ENCODE measurements at places on chromosomes 1 and 21. TPM values are rescaled to one million over a fixed set of nuclear protein-coding genes. Genes with fewer than 3 reads are reported as not detected.

SPTA1 gene
- 0.02 TPM for total RNA-seq

CHRM3 gene
- total RNA-seq = 1.9 TPM

XCL2 gene
- not detected for total RNA-seq

DEPDC1 gene
- 1.3 TPM for total RNA-seq

SLC44A3 gene
- total RNA-seq = 5.7 TPM

RORC gene
- 45.8 TPM for total RNA-seq

SPRR2G gene
- 58.1 TPM for total RNA-seq

AIRE gene
- not detected for total RNA-seq

NRDC gene
- total RNA-seq = 90.3 TPM

S100A2 gene
- total RNA-seq = 143 TPM

ADGRB2 gene
- 2.2 TPM for total RNA-seq

MYBPH gene
- not detected for total RNA-seq

TTC39A gene
- 16.5 TPM for total RNA-seq

AADACL4 gene
- not detected for total RNA-seq

OR2L13 gene
- not detected for total RNA-seq

LEFTY1 gene
- total RNA-seq = 0.19 TPM

RIMKLA gene
- 0.34 TPM for total RNA-seq

NBPF20 gene
- 1.1 TPM for total RNA-seq

SPATA1 gene
- total RNA-seq = not detected

GPR153 gene
- total RNA-seq = 6.2 TPM

HUNK gene
- 2.8 TPM for total RNA-seq

CHRNB2 gene
- total RNA-seq = 0.23 TPM

TTC22 gene
- 49.1 TPM for total RNA-seq

SWT1 gene
- 4.1 TPM for total RNA-seq

LCE5A gene
- 279 TPM for total RNA-seq

ADORA3 gene
- total RNA-seq = 2.1 TPM

MYOC gene
- total RNA-seq = 4.4 TPM

TMIGD3 gene
- total RNA-seq = 0.68 TPM

ESPN gene
- total RNA-seq = 31.6 TPM

CFHR1 gene
- total RNA-seq = not detected

SLC44A5 gene
- 25.4 TPM for total RNA-seq

B3GALT5 gene
- total RNA-seq = 7.6 TPM

SUSD4 gene
- total RNA-seq = 6.8 TPM

VANGL2 gene
- total RNA-seq = 18.7 TPM

GJA4 gene
- total RNA-seq = 30.8 TPM

HEYL gene
- 1.5 TPM for total RNA-seq

CYP4A22 gene
- not detected for total RNA-seq

LCE3B gene
- not detected for total RNA-seq

APOBEC4 gene
- total RNA-seq = not detected
